ENCODE measurements at places on chromosomes 6 and 20. TPM values are rescaled to one million over a fixed set of nuclear protein-coding genes. Genes with fewer than 3 reads are reported as not detected.

The PTCRA gene
- 0.84 TPM for polyA plus RNA-seq

The OR2B6 gene
- 0.24 TPM for polyA plus RNA-seq

The ASIP gene
- polyA plus RNA-seq = not detected

The GSTA3 gene
- polyA plus RNA-seq = 0.48 TPM

The MPIG6B gene
- 2.4 TPM for polyA plus RNA-seq

The NSFL1C gene
- polyA plus RNA-seq = 96.7 TPM

The OR2J3 gene
- polyA plus RNA-seq = not detected

The GJA10 gene
- not detected for polyA plus RNA-seq

The WFDC10B gene
- not detected for polyA plus RNA-seq

Measured in right lung (tissue), 10 donors.